ENCODE measurements at places on chromosomes 1 and 21. TPM values are rescaled to one million over a fixed set of nuclear protein-coding genes. Genes with fewer than 3 reads are reported as not detected.
A peak's percentile ranks its signal among the peaks of the same experiment; 100 is the strongest.

DNA sequence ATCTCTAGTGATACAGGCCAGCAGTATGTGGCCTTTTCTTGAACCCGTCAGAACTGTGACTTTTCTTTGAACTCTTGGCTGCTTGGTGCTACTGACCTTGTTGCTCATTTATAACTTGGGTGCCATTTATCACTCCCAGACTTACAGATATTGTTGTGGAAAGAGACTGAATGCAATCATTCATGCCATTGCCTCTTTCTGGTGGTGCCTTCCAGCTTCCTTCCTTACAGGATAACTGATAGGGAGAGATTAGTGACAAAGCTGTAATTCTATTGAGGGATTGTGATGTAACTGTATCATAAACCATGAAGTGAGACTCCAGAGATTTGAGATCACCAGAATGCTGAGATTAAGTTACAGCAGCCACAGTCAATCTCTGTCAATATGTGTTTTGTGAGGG lies 256.5 kb downstream of the USP25 start:
- no peaks in the 10 kb centered on the region for H3K4me1 ChIP-seq
- H3K27me3 ChIP-seq, result no peaks in the 10 kb centered on the region
- no peak for DNase-seq
- H3K27ac ChIP-seq, result no peak overlapping the region

GRCh38 chr1:228148196-228148861 lies 1.4 kb upstream of the GJC2 start:
- DNase-seq, result no peak
- H3K27ac ChIP-seq, result no peak overlapping the region
- H3K4me3 ChIP-seq, result no peak overlapping the region

Gene CLCA2
- not detected for total RNA-seq

Gene TRIM67
- total RNA-seq, result 0.06 TPM

DNA sequence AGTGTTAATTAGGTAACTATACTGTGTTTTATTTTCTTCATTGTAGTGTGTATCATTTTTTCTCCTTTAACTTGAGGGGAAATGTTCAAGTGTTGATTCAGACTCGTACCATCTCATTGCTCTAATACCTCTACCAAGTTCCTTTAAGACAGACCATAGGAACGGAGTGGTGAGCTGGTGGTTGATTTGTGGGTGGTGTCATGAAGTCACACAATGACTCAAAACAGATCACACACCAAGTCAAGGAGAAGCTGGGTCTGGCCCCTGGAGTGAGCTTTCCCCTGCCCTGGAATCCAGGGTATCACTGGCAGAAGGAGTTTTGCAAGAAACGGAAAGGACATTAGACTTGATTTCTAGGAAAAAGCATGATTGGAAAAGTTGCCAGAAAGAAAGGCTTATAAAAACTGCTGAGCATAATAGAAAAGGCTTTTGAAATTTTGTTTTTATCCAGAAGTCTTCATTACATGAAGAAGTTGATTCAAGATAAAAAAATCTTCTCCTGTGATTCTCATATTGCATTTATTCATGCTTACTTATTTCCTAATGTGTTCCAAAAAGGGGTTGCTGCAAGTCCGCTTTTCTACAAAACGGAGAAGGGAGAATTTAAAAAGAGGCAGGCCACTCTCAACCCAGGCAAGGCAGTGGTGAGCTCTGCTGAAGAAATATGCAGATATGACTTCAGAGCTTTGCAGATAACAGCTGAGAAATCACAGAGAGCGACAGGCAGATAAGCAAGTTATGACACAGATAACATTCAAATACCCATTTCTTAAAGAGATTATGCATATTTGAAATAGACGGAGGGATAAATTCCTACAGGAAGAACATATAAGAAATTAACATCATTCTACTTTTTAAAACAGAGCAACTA lies 79.7 kb downstream of the TBX19 start:
- H3K36me3 ChIP-seq, result no peaks in the 10 kb centered on the region
- no peaks in the 10 kb centered on the region for H3K4me1 ChIP-seq
- no peak for DNase-seq
- peaks cover 10% of the 10 kb centered on the region for H3K27me3 ChIP-seq

DNA sequence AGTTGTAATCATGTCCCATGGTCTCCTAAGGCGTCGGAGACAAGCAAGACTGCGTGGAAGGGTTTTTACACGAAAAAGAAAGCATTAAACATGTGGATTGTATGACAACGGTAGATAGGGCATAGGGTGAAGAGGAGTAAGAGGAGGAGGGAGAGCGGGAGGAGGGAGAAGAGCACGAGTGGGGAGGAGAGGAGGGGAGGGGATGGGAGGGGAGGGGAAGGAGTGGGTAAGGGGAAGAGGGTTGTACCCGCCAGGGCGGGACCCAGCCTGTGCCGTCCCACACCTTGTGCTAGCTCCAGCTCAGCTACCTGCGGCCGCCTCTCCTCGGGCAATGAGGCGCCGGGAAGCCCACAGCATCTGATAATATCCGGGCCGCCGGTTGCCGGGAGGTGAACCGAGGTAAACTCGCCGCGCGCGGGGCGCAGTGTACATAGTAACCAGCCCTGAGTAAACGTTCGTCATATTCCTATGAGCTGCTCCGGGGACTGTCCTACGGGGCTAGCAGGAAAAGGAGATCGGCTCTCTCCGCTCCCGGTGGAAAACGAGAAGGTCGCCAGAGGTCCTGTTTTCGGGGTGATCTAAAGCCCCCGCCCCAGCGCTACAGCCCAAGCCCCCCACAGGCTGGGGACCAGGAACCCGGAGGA lies 449 bp upstream of the RCAN3 start:
- no peaks in the 10 kb centered on the region for H3K27me3 ChIP-seq
- no peaks in the 10 kb centered on the region for H3K4me1 ChIP-seq
- peak overlapping the region; percentile 64 for H3K4me3 ChIP-seq
- H3K36me3 ChIP-seq, result no peaks in the 10 kb centered on the region
- peak overlapping the region; percentile 52 for H3K27ac ChIP-seq

Gene C1orf116
- total RNA-seq, result 0.09 TPM

DNA sequence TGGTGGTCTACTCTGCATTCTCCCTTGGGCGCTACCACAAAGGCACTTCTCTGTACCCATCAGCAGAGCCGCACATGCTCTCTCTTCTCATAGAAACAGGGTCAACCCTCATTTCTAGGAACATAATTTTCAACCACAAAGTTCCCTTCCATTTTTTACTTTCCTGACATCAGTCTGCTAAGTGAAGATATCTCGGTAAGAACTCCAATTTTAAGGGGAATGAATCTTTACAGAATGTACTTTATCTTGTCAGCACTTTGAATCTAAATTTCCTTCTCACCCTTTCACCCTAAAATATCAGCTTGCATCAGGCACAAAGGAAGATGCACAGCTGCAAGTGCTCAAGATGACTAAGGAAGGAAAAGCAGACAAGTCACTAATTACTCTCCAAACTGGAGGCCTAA lies 545.9 kb downstream of the SMYD3 start:
- H3K27me3 ChIP-seq, result no peaks in the 10 kb centered on the region
- H3K27ac ChIP-seq, result no peak overlapping the region
- H3K4me3 ChIP-seq, result no peak overlapping the region
- DNase-seq, result peak; percentile 35
- H3K4me1 ChIP-seq, result no peaks in the 10 kb centered on the region

- H3K4me1 ChIP-seq, result no peaks in the 10 kb centered on the region
- H3K27ac ChIP-seq, result no peak overlapping the region
- DNase-seq, result no peak
- H3K27me3 ChIP-seq, result no peaks in the 10 kb centered on the region
- H3K4me3 ChIP-seq, result no peak overlapping the region
These were observed 146.4 kb upstream of the LRRC7 start for GRCh38 chr1:69421286-69421685.

DNA sequence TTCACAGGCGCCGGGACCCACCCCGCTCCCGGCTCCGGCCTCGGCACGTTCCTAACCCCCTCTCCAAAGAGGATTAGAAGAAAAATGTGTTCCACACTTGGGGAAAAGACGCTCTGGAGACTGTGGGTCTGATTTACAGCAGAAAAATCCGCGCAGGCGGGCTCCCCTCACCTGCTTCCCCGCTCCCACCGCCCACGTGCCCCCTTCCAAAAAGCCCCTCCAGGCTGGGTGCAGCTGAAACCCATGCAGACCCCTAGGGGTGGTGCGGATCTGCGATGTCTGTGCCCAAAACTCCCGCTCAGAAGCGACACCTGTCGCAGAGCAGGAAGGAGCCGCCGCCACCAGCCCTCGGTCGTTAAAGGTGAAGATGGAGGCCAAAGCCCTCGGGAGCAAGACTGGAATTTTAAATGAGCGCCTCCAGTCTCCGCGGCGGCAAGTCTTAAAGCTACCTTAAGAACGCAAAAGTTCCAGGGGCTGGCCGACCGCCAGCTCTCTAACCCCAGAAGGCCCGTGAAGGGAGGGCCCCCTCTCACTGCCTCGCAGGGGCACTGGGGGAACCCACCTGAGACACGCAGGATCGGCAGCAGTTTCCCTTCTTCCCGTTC lies 688 bp upstream of the CHD5 start:
- H3K27ac ChIP-seq, result no peak overlapping the region
- peaks cover 45% of the 10 kb centered on the region for H3K27me3 ChIP-seq
- peaks cover 8% of the 10 kb centered on the region for H3K36me3 ChIP-seq
- peaks cover 11% of the 10 kb centered on the region for H3K4me1 ChIP-seq

- no peak for DNase-seq
- no peak overlapping the region for H3K27ac ChIP-seq
- H3K4me3 ChIP-seq, result no peak overlapping the region
- peaks cover 4% of the 10 kb centered on the region for H3K4me1 ChIP-seq
These were observed 2.1 kb downstream of the BRINP2 start for GRCh38 chr1:177172866-177173265.

Gene INSRR
- total RNA-seq, result 0.15 TPM

GRCh38 chr1:2956576-2956975 lies 64.7 kb upstream of the ACTRT2 start:
- H3K36me3 ChIP-seq, result no peaks in the 10 kb centered on the region
- H3K4me1 ChIP-seq, result no peaks in the 10 kb centered on the region
- DNase-seq, result no peak
- H3K27ac ChIP-seq, result no peak overlapping the region

Gene HNRNPR
- total RNA-seq, result 304 TPM

GRCh38 chr1:219659684-219660083 lies 46.8 kb upstream of the ZC3H11B start:
- H3K4me1 ChIP-seq, result peaks cover 9% of the 10 kb centered on the region
- H3K36me3 ChIP-seq, result no peaks in the 10 kb centered on the region
- DNase-seq, result peak; percentile 72

Gene EDN2
- not detected for total RNA-seq

- H3K27me3 ChIP-seq, result peaks cover 16% of the 10 kb centered on the region
- no peak overlapping the region for H3K4me3 ChIP-seq
- no peak overlapping the region for H3K27ac ChIP-seq
- no peaks in the 10 kb centered on the region for H3K36me3 ChIP-seq
These were observed 2.5 kb downstream of the BACE2 start for GRCh38 chr21:41170442-41170841.
